ENCODE measurements at places on chromosomes 12 and 14.

GRCh38 chr12:40832668-40833067, 140.4 kb downstream of the CNTN1 start:
- DNase-seq = no peak

- DNase-seq = no peak
These were observed 192.7 kb downstream of the STXBP6 start for GRCh38 chr14:24857277-24857676.

DNA sequence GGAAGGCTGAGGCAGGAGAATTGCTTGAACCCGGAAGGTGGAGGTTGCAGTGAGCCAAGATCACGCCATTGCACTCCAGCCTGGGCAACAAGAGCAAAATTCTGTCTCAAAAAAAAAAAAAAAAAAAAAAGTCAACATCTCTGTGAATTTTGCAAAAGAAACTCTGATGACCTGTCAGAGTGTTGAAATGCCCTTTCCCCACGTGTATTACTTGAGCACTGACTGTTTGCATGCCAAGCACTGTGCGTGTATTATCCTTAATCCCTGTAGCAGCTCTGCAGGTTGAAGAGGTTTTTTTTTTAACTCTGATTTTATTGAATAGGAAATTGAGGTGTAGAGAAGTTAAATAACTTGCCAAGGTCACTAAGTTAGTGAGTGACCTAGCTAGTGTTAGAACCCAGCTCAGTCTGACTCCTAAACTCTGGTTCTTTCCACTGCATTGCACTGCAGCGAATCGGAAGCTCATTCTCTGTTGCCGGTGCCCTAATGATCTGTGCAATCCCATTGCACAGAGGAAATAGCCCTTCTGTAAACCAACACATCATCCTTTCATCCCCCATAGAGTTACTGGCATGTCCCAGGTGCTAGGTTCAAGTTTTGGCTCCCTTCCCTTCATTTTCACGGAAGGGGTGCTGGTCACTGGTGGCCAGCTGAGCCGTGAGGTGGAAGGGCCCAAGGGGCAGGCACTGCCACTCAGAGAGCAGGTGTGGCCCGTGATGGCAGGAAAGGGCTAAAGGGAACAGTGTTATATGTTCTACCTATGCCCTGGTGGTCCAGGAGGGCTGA, 122.3 kb downstream of the EML1 start:
- DNase-seq = no peak

- no peak for DNase-seq
These were observed 114.6 kb upstream of the SINHCAF start for GRCh38 chr12:31440586-31440985.

- no peak for DNase-seq
These were observed 5.7 kb downstream of the PAWR start for GRCh38 chr12:79685068-79685467.

Data from SHP77 (cell line).